Stimulated activated CD4-positive, alpha-beta T cell treated with anti-CD3 and anti-CD28 coated beads, Interleukin-12 subunit alpha, Interleukin-12 subunit beta, amount 100 ng/mL, for 24 hours (primary cell): ENCODE measurements at places on chromosomes 5 and 9.

- no peak for DNase-seq
Observed at GRCh38 chr5:174608631-174609097, 115.7 kb upstream of the MSX2 start.

- DNase-seq = no peak
Observed at GRCh38 chr5:79488058-79488457, 25.9 kb downstream of the HOMER1 start.

GRCh38 chr5:53884844-53885243 lies 324.4 kb downstream of the NDUFS4 start:
- DNase-seq = no peak

DNA sequence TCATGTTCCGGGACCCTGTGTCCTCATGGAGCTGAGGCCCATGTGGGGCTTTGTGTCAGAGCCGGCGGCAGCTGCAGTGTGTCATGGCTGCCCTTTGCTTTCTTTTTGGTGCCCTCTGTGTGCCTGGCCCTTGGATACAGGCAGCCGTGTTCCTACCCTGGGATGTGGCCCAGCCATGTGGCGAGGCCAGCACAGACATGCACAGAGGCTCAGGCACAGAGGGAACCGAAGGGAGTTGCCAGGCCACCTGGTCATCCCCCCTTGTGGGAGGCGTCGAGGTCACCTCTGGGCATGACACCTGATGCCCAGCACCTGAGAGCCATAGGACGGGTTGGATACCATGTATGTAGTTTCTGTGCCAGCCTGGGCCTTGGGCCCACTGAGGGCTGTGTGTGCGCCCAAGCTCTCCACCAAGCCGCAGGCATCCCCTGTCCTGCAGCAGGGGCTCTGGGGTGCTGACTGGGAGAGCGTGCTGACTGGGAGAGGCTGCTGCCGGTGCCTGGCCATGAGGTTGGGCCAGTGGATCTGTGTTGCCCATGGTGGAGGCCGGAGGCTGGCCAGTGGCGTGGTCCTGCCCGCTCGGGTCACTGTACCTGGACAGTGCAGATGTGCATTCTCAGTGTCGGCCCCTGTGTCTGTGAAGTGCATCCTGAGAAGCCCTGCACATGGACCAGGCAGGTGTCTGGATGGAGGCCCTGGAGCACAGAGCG lies 4.8 kb downstream of the NKD2 start:
- no peak for DNase-seq

GRCh38 chr9:12790883-12791282 lies 16.1 kb downstream of the LURAP1L start:
- DNase-seq = no peak

- no peak for DNase-seq
Observed at GRCh38 chr9:37937366-37937765, 33.4 kb upstream of the SLC25A51 start.

- DNase-seq = no peak
Observed at GRCh38 chr5:134161513-134162395, 15.0 kb downstream of the SKP1 start.

- no peak for DNase-seq
Observed at GRCh38 chr5:151497391-151498002, 50.1 kb downstream of the SLC36A1 start.

DNA sequence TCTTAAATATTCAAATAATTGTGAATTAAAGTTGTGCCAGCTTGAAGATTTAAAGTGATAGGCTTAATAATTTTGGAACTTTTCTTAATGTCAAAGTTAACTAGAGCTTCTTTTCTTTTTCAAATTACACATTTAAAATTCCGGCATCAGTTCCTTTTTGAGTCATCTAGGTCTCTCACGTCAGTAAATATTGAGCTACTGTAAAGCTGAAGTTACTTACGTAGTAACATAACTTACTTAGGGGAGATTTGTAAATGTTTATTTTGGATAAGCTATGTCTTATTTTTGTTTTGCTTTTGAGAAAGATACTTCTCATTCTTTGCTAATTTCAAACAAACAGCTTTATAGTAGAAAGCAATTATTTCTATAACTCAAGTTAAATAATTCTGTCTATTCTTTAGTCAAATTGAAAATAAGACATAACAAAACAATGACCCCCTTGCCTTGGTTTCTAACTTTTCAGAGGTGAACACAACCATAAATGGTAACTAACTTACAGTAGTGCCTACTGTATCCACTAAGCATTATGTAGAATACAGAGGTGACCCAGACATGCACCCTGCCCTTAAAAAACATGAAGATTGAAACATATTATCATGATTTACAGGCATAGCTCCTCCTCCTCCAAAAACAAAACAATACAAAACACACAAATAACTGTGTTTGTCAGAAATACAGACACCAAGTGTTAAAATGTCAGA lies 29.8 kb downstream of the CD274 start:
- DNase-seq = no peak

DNA sequence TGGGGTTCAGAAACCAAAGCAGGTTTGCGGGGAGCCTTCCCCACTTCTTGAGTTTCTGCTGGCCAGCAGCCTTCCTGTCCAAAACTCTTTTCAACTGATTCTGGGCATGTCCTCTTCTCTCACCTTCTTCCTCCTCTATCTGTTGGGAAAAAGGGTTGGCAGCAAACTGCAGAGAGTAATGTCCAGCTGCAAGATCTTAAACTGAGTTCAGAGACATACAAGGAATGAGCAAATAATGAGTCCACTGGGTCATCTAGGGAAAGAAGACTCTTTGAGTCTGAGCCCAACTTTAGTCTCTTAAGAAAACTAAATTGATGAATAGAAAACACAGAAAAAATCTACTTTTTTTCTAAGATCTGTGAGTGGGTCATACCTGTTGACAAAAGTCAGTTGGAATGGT lies 16.5 kb downstream of the ANKDD1B start:
- DNase-seq = no peak

- no peak for DNase-seq
Observed at GRCh38 chr9:93658184-93658925, 82.0 kb downstream of the PHF2 start.

- no peak for DNase-seq
Observed at GRCh38 chr9:77271023-77271690, 93.8 kb downstream of the VPS13A start.

DNA sequence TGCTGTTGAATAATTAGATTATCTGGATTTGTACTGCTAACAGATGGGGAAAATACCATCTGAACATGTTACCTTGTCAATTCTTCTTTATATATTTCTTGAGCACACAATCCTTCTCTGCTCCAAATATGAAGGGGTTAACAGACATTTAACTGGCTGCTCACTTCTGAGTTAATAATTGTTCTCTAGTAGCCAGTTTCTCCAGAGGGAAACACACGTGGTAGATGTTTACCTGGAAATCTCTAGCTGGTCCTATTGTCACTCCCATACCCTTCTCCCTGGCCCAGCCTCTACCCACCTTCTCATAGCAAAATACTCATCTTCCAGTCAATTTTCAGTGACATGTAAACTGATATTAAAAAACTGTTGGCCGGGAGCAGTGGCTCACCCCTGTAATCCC lies 101.5 kb upstream of the ZNF462 start:
- no peak for DNase-seq

DNA sequence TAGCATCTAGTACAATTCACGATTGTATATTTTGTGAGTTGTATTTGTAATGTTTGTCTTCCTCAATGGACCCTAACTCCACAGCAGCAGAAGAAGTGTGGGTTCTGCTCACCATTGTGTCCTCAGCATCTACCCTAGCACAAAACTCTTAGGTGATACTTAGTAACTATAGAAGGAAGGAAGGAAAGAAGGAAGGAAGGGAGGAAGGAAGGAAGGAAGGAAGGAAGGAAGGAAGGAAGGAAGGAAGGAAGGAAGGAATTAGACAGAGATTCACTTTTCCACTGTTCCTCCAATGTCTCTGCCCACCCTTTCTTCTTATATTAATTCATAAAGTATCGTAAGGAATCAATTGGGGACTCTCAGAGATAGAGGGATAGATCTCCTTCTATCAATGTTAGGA lies 288.2 kb downstream of the NFIB start:
- no peak for DNase-seq
